Stimulated activated CD8-positive, alpha-beta memory T cell treated with anti-CD3 and anti-CD28 coated beads, Interleukin-4, amount 100 ng/mL, for 1 hour (primary cell): ENCODE measurements at places on chromosomes 6 and 20.

GRCh38 chr6:157326979-157327378, 3.7 kb upstream of the TMEM242 start:
- DNase-seq: no peak

- DNase-seq: no peak
Measured at GRCh38 chr6:16130932-16131387, 2.1 kb downstream of the MYLIP start.

GRCh38 chr6:111852725-111853124, 20.5 kb downstream of the FYN start:
- DNase-seq: no peak

GRCh38 chr20:2693286-2694007, 867 bp downstream of the EBF4 start:
- peak; percentile 17 for DNase-seq

- no peak for DNase-seq
Measured at GRCh38 chr6:8627085-8627861, 191.9 kb upstream of the SLC35B3 start.

DNA sequence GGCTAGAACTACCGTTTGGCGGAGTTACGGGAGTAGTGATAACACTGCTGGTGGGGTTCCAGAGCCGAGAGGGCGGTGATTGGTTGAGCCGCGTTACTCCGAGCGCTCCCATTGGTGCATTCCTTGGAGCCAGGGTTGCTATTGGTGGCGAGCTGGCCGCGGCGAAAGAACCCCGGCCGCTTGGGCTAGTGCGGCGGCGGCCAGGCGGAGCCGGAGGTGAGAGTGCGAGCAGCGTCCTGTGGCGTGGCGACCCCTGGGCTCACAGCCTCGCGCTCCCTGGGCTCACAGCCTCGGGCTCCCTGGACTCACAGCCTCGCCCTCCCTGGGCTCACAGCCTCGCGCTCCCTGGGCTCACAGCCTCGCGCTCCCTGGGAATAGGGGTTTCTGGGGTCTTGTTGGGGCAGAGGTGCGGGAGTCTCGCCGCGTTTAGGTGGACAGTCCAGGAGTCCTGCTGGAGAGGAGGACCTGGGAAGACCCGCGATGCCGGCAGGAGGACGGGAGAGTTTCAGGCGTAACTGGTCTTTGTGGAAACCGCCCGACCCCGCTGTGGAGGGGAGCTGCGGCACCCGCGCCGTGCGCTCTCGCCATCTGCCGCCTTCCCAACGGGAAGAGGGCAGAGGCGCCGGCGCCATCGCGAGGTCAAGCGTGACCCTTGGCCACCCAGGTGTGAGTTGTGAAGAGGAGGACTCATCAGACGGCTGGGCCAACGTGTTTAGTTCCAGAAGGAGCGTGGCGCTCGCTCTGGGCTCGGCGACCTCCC, 12.2 kb downstream of the PRDM13 start:
- no peak for DNase-seq

GRCh38 chr6:111534231-111534751, 51.3 kb upstream of the REV3L start:
- DNase-seq: no peak

- DNase-seq: no peak
Measured at GRCh38 chr20:47805951-47806350, 20.7 kb upstream of the SULF2 start.

DNA sequence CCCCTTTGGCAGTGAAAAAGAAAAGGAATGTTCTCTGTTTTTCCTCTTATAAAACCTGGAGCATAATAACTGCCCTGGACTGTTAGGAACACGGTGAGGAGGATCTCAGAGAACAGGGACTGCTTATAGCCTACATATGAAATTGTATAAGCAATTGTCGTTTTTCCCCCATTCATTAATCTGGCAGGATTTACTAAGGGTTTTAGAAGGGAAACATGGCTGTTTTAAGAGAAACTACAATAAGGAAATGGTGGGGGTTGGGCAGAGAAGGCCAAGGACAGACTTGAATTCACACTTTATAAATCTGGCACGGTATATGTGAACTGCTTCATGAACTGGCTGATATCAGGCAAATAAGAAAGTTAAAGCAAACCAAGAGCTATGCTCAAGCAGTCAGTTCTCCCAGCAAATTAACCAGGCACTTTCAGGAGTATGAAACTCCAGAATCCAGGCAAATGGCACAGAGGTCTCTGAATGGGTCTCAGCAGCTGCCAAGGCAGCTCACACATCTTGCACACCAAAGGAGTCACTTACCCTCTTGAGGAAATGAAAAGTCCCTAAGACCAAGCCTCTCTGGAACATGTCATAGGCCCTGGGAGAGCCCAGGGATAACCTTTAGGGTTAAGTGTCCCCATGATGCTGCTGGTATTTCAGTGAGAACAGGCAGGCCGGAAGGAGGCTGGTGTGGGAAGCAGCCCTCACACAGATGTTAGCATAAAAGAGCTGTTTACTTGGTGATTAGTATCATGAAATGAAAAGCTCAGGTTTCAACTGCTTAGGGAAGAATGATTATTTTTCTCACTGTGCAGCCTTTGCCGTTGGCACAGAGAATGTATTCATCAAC, 260.5 kb upstream of the MARCKS start:
- no peak for DNase-seq

DNA sequence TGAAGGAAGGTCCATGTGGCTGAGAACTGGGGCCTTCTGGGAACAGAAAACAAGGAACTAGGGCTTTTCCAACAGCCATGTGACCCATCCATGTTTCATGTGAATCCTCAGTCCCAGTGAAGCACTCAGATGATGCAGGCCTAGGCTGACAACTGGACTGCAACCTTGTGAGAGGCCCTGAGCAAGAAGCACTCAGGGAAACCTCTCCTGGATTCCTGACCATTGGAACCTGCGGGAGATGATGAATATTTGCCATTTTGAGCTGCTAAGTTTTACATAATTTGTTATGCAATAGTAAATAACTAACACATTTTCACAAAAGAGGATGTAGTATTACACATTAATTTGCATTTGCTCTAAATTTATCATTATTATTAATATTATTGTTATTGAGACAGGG, 38.4 kb upstream of the HLA-G start:
- DNase-seq: no peak

GRCh38 chr6:143196525-143197225, 136.0 kb downstream of the AIG1 start:
- DNase-seq: no peak

- no peak for DNase-seq
Measured at GRCh38 chr20:49560646-49561045, 7.3 kb downstream of the PTGIS start.

DNA sequence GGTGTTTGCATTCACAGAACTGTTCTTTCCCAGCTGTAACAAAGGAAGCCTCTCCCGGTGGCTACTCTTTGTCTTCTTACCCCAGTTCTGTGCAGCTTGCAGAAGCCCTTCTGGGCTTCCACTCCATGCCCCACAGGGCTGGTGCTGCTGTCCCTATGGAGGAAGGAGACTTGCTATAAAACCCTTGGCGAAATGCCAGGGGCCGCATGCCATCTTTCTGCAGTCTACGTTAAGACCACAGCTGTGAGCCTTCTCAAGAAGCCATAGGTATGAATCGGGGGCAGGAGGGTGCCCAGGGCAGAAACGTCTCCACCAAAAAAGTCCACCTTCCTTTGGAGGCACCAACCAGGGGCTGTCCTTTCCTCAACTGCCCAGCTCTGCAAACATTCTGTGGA, 60.7 kb downstream of the PRND start:
- DNase-seq: no peak

DNA sequence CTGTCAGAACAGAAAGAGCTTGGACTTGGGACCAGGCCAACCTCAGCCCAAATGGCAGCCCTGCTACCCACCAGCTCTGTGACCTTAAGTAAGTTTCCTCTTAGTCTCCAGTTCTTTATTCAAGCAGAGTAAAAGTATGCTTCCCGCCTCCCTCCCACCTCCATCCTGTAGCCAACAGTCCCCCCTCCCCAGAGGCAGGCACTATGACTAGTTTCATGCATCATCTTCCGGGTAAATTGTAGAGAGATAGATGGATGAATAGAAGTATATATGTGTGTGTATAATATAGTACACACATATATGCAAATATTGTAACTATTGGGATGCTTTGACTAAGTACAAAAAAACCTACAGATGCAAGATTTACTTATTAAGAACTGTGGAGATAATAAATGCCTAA, 39.5 kb upstream of the B4GALT5 start:
- no peak for DNase-seq

DNA sequence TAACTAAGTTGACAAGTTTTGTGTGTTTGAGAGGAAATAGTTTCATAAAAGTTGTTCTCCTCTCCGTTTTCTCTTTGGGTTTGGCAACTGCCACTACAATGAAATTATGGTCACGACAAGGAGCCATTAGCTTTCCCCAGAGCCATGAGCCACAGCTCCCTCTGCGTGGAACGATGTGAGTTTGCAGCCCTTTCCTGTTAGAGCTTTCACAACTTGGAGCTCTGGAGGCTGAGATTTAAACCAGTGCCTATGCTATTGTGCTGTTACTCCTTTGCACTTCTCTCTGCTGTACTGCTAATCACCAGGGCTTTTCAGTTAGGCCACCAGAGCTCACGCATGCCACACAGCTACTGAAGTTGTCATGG, 29.3 kb upstream of the TXNDC5 start:
- no peak for DNase-seq

GRCh38 chr6:170485159-170485558, 67.9 kb downstream of the PSMB1 start:
- DNase-seq: no peak

- no peak for DNase-seq
Measured at GRCh38 chr20:19817017-19817416, 59.0 kb downstream of the RIN2 start.

DNA sequence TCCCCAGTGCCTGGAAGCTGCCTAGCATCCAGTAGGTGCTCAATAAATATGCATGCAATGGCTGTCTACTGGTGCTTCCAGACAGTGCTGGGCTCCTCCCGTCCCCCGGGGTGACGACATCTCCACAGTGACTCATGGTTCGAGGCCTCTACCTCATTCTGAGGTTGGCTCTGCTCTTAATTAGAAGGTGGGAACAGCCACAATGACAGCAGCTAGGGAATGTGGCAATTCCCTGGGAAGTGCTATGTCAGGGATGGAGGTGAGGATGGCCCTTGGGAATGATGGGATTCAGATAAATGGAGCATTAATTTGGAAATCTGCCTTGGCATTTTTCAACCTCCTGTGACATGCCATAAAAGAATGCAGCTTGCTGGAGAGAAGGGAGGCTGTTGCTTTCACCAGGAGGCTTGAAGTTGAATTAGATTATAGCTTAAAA, 43.5 kb upstream of the NFATC2 start:
- no peak for DNase-seq

- no peak for DNase-seq
Measured at GRCh38 chr20:46330831-46331371, 22.6 kb upstream of the CDH22 start.
